Stimulated activated CD8-positive, alpha-beta memory T cell treated with anti-CD3 and anti-CD28 coated beads, Interleukin-7, amount 100 ng/mL, for 24 hours (primary cell): ENCODE measurements at places on chromosomes 6 and 20.

- DNase-seq = no peak
Measured at GRCh38 chr6:20487669-20488375, 46.4 kb upstream of the CDKAL1 start.

- DNase-seq = no peak
Measured at GRCh38 chr6:52502306-52503029, 74.4 kb downstream of the TRAM2 start.

GRCh38 chr6:94052749-94053148 is 633.4 kb upstream of the EPHA7 start:
- DNase-seq = no peak

DNA sequence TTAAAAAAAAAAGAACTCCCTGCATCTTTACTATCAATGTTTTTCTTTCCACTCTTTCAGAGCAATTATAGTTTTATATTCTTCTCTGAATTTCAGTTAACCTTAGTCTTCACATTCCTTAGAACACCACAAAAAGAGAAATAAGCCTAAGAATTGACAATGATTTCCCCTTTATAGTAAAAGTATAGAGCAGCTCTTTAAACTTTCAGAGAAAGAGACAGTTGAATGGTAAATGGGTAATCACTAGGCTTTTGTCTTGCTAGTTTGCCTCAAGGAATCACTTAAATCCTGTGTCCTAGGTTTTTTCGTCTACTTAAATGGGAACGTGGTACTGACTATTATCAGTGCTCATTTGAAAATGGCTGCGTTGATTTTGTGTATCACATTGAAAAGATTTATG is 31.8 kb downstream of the SLX4IP start:
- no peak for DNase-seq

DNA sequence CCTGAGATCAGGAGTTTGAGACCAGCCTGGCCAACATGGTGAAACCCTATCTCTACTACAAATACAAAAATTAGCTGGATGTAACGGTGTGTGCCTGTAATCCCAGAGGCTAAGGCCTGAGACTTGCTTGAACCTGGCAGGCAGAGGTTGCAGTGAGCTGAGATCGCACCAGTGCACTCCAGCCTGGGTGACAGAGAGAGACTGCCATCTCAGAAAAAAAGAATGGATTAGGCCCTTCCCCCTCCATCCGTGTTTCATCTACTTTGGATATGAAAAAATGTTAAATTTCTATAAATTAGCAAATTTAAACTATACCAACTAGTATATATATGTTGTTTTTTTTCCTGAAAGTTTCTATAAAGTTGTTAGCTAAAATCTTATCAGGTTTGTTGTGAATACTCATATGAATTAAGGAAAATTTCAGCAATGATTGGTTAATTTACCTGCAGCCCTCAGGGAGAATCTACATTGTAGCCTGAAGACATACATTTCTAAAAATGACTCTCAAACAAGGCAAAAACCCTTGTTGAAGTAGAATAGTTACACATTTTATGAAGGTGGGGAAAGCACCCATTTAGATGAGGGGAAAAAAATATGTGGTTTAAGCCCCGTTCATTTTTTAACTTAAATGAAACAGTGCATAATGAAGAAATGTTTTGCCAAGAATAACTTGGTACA is 120.9 kb downstream of the TIAM2 start:
- no peak for DNase-seq

DNA sequence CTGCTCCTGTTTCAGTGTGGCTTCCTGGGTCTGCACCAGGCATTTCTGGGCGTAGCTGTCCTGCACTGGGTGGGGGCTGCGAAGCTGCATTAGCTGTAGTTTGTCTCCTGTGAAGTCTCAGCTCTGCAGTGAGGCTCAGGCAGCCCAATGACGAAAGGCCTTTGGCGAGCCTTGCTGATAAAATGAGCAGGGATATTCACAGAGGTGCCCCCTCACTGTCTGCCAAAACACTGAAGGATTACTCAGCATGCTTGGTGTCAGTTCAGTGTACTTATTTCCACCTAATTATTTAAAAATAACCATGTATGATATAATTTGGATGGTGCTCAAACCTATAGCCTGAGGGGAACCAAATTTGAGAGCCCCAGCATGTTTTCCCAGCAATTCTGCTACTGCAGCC is 73.5 kb downstream of the ECT2L start:
- DNase-seq = no peak

- DNase-seq = no peak
Measured at GRCh38 chr20:41175201-41175651, 37.9 kb downstream of the PLCG1 start.

GRCh38 chr6:34246563-34247391 is 2.0 kb downstream of the SMIM29 start:
- no peak for DNase-seq

GRCh38 chr20:1870792-1871550 is 24.2 kb upstream of the SIRPA start:
- DNase-seq = no peak

- no peak for DNase-seq
Measured at GRCh38 chr6:121651420-121651819, 216.0 kb downstream of the GJA1 start.

- DNase-seq = no peak
Measured at GRCh38 chr20:58433759-58434158, 44.7 kb downstream of the VAPB start.

DNA sequence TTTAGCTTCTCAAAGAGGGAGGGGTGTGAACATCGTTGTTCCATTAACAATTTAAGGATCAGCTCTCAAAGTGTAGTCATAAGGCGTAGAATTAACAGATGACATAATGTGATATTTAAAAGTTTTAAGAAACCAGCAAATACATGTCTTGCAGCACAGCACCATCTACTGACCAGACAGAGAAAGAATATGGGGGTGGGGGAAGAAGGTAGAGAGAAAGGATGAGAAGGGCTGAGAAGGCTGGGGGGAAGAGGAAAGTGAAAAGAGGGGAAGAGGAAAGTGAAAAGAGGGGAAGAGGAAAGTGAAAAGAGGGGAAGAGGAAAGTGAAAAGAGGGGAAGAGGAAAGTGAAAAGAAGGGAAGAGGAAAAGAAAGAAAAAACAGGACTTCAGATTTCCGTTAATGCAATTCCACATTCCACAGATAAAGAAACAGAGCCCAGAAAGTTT is 80.9 kb downstream of the HAO1 start:
- no peak for DNase-seq

GRCh38 chr20:33025318-33025876 is 6.1 kb upstream of the BPIFB6 start:
- DNase-seq = no peak

DNA sequence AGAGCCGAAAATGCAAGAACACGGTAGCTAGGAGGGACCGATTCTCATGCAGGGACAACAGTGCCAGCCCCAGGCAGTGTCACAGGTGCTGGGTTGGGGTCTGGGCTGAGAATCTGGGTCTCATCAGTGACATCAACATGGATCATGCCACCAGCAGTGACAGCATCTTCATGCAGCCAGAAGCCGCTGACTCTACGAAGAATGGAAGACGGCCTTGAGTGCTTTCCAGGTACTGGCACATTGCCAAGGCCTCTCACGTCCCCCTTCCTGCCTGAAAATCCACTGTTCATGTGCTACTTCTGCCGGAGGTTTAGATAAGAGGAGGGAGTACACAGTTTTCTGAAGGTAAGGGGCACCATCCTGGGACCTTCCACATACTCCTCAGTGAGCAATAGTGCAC is 141.1 kb upstream of the FOXQ1 start:
- no peak for DNase-seq

DNA sequence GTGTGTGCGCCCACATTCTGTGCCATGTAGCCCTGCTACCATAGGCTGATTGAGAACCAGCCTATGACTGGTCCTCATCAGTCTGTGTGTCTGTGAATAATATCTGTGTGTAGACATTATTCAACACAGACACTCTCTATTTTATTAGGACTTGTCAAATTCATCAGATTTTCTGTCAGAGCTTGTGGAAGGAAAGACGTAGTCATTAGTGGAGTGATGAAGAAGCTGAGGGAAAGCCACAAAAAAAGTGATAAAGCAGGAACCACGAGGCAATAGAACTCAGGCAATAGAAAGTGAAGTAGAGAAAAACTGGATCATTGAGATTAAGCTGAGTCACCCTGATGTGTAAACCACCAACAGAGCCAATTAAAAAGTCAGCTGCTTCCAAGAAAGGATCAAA is 122.2 kb upstream of the MARCKS start:
- DNase-seq = no peak

DNA sequence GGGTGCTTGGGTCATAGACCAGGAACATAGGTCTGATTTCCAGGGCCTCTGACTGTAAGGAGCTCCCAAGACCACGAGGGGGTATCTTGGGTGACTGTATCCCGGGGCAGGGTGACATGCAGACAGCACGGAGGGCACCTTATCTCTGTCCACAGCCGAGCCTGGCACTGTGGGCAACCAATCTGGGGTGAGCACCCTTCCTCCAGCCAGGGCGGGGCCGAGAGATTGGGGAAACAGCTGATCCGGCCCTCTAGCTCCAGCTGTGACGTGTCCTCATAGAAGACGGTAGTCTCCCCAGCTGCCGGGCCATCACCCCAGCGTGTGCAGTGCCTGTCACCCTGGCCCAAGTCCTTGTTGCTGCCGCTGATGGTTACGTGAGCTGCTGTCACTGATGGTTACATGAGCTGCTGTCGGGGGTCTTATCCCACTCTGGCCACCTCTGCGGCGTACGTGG is 139.6 kb upstream of the RNF24 start:
- no peak for DNase-seq

GRCh38 chr6:150001295-150002008 is 23.9 kb downstream of the RAET1L start:
- DNase-seq = no peak

- no peak for DNase-seq
Measured at GRCh38 chr6:142942238-142942637, 2.7 kb downstream of the HIVEP2 start.

DNA sequence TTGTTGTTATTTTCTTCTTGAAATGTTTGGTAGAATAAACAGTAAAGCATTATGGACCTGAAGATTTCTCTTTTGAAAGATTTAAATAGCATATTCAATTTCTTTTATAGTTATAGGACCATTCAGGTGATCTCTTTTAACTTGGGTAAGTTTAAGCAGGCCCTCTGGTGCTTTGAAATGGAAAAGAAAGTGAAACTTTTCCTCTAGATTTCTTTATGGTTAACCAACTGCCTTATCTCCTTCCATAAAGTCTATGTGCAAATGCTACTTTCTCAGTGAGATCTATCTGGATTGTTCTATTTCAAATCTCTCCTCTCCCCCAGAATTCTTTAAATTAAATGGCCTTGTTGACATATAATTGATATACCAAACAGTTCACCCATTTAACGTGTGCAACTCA is 54.0 kb downstream of the PHACTR2 start:
- DNase-seq = no peak

DNA sequence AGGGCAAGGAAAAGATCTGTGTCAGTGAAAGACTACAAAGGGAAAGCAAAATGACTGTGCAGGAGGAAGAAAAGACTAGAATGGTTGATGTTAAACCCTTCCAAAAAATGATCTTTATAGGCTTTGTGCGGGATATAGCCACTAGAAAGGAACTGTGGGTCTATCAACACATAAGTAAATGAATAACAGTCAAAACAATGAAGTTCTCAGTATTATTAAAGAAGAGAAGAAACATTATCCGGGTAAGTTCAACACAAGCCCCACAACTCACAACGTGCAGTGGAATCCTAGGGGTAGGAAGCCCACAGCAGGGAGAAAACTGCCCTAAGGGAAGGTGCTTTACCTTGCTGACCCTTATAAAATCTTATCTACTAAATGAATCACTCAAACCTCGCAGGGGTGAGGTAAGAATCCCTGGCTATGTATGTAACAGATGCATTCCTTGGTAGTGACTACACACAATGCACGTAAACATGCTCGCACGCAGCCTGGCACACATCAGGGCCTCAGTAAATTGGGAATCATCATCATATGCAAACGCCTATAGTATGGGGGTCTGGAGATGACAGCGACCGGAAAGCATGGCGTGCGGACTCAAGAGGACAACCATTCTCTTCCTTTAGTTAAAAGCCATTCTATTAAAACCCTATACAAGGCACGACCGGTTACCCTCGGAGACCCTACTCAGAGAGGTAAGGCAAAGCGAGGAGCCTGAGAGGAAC is 11.3 kb downstream of the TFAP2A start:
- DNase-seq = no peak

DNA sequence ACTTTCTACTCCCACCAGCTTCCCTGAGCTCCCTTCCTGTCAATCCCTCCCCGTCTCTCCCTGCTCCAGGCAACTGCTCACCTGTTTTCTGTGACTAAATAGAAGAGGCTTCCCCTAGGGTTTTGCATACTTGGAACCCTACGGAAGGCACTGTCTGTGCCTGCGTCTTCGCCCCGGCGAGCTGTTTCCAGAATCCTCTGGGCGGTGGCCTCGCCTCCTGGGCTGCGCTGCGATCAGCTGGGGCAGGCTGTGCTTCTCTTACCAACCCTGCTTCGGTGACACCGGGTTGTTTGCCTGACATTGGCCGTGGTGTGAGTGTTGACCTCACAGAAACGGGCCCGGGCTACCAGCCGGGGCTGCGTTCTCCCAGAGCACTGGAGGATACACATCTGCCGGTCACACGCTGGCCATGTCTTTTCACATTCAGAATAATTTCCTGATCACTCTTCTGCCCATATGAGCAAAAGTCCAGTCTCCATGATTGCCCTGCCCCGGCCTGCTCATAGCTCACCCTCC is 29.4 kb upstream of the CCR6 start:
- DNase-seq = no peak

DNA sequence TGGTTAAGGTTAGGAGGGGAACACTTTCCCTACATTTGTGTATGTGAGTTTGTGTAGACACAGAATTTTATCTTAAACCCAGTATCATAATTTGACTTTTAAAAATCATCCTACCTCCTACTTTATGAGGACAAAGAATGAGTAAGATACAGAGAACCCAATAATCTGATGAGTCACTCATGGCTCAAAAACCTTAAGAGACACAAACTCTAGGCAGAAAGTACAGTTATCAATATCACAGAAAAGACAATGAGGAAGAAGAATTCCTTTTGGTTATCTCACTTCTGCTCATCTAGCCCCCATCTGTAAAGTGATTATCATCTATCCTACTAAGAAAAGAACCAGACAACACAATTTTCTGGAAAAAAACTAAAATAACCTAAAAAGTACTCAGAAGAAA is 87.7 kb downstream of the EPB41L2 start:
- no peak for DNase-seq

DNA sequence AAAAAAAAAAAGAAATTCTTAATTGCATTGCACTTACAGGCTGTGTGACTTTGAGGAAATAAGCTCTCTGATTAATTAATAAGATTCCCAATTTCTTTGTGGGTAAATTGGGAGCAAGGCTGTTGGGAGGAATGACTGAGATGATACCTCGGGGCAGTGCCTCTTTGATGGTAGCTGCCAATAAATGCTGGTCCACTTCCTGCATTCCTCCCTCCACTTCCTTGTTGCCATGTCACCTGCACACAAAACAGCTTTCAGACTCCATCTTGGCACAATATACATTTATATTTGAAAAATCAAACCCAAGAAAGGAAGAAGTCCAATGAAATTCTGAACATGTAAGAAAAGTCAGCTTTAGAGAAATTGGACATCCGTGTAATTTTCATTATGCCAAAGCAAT is 45.1 kb downstream of the MTHFD1L start:
- no peak for DNase-seq

DNA sequence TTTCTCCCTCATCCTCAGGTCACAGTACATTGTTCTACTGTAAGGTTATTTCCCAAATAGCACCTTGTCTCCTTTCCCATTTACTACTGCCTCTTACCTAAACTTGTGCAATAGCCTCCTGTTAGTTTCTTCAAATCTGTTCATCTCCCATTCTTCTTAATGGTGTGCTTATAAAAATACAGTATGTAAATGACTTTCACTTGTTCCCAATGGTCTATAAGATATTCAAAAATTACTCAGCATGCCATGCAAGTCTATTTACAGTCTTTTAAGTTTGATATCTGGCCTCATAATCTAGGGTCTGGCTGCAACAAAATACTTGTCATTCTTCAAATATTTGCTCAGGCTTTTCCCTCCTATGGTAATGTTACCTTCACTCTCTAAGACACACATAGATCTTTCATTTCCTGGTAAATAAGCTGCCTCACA is 31.5 kb upstream of the RHAG start:
- no peak for DNase-seq
